ENCODE measurements at places on chromosomes 6 and 20. TPM values are rescaled to one million over a fixed set of nuclear protein-coding genes. Genes with fewer than 3 reads are reported as not detected.

Gene SYNDIG1
- total RNA-seq = 1.5 TPM

Gene KCNG1
- total RNA-seq = 18.8 TPM

Gene STMND1
- total RNA-seq = not detected

Gene RPL10A
- 1,587 TPM for total RNA-seq

Gene PLN
- not detected for total RNA-seq

Gene MDFI
- 0.81 TPM for total RNA-seq

Gene ZFP57
- total RNA-seq = not detected

Gene CMTR1
- 18.1 TPM for total RNA-seq

Gene ROS1
- total RNA-seq = 0.24 TPM

Gene BMP2
- total RNA-seq = 0.58 TPM

Gene PRDM13
- 1.1 TPM for total RNA-seq

Gene SLC18B1
- total RNA-seq = 5.0 TPM

Gene DNAH8
- not detected for total RNA-seq

Gene RTF2
- 90.4 TPM for total RNA-seq

Gene SNX21
- 11.6 TPM for total RNA-seq

Gene TRIM10
- total RNA-seq = not detected

Gene PNPLA1
- total RNA-seq = not detected

Gene EIF6
- total RNA-seq = 409 TPM

Gene GATA5
- total RNA-seq = 1.1 TPM

Gene CAGE1
- total RNA-seq = not detected

Gene TMEM200A
- 0.08 TPM for total RNA-seq
